Stimulated activated CD8-positive, alpha-beta memory T cell treated with anti-CD3 and anti-CD28 coated beads, Interleukin-15, amount 100 ng/mL, for 48 hours (primary cell): ENCODE measurements at places on chromosomes 5 and 9.

- DNase-seq: no peak
Observed at GRCh38 chr5:90438100-90438499, 28.5 kb upstream of the CETN3 start.

- DNase-seq: no peak
Observed at GRCh38 chr9:14591411-14591810, 101.8 kb downstream of the ZDHHC21 start.

GRCh38 chr9:98539954-98540353 lies 168.8 kb downstream of the GABBR2 start:
- DNase-seq: no peak

- no peak for DNase-seq
Observed at GRCh38 chr9:35193762-35194161, 32.0 kb downstream of the UNC13B start.

DNA sequence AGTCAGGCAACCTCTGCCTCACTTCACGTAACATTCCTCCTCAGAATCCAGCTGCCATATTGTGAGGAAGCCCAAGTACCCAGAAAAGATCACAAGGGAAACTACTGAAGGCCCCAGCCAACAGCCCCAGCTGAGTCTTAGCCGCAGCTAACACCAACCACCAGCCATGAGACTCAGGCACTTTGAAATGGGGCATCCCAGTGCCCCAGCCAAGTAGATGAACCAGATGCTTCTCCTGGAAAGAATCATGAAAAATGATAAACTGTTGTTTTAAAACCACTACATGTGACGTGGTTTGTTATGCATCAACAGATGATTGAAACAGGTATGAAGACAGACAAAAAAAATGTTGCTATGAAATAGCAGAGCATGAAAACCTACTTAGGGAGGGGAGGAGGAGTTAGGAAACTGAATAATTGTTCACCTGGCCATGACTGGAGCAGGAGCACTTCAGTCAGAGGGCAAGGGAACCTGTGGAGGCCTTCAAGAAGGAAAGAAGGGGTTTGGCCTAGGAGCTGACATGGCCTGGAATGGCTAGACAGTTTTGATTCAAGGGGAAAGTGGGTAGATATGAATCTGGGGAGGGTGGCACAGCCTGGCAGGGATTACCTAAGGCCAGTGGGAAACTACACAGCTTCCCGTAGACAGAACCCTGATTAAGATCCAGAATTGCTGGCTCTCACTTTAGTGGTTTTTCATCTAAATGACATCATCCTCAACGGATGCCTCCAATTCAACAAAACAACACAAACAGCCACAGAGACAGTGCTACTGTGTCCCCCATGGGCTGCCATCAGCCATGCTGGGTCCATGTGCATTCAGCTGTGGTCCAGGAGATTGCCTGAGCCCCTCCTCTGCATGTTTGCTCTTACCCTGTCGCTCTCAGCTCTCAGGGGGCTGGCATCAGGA lies 211.6 kb downstream of the SYK start:
- DNase-seq: no peak

- no peak for DNase-seq
Observed at GRCh38 chr5:132776938-132777208, 166 bp downstream of the SEPTIN8 start.

- DNase-seq: no peak
Observed at GRCh38 chr9:15400281-15400941, 22.3 kb upstream of the SNAPC3 start.

GRCh38 chr5:113240951-113241726 lies 193.7 kb downstream of the TSSK1B start:
- DNase-seq: no peak

GRCh38 chr9:124754289-124754688 lies 16.8 kb downstream of the NR6A1 start:
- no peak for DNase-seq

DNA sequence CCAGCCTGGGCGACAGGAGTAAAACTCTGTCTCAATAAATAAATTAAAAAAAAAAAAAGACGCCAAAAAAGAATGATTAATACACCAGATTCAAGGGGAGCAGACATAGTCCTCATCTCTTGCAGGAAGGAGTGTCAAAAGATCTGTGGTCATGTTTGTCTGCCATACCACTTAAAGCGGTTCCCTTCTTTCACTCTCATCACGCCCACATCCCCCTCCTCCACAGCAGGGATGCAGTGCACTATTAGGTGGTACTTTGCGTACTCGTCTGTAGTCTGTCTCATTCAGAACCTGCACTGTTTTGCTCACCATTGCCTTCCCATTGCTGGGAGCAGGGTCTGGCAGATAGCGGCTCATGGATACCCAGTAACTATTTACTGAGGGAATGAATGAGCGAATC lies 11.2 kb downstream of the CDHR2 start:
- no peak for DNase-seq

DNA sequence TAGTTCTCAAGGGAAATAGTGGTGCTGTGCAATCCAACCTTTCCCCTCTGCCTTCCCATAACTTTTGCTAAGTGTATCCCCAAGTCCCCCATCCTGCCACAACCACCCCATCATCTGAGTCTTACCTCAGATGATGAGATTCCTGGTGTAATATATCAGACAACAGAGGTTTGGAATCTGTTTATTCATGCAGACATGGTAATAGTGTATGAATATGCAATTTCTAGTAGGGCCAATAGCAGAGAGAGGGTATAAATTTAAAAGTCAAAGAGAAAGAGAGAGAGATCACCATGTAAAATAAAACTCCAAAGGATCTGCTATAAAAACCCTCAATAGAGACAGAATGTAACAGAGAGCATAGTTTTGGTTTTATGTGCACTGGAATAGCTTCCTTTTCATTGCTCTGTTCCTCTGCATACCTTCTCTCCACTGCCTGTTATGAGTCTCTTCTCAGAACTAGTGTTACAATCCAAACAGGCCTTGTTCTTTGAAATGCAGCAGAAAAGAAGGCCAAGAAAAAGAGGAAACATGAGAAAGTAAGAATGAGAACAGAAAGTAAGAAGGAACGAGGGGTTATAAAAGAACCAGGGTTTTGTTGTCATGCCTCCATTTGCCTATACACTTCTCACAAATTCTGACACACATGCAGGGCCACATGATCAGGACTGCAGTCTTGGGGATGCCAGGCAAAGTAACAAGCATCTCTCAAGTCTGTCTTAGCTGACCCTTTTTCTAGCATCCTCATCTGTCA lies 278.0 kb downstream of the CETN3 start:
- no peak for DNase-seq

DNA sequence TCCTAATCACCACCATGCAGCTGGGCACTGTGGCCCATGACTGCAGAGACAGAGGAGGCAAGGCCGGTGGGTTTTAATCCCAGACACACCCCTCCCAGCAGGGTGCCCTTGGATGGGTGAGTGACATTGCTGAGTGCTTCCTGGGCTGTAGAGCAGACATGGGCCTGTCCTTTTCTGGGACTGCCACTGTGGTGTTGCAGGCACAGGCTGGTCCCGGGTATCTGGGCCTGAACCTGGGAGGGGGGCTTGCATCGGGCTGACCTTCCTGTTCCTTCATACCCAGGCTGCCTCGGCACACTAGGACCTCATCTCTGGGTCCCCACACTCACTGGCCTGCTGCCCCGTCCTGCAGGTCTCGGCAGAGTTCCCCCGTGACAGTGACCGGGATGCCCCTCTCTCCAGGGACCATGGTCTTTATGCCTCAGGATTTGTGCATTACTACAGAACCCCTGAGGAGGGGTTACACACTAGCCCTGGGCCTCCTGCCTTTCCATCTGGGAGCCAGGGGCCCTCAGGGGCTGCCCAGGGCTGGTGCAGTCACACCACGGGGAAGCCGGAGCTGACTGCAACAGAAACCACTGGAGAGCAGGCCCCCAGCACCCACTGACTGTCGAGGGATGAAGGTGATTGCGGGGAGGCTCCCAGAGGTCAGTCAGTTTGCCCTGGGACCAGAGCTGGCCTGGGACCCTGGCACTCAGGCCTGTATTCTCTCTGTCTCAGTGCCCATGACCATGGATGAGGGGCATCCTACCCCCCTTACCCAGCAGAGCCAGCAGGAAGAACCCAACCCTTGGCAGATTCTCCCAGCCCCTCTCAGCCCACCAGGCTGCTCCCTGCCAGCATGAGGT lies 8.9 kb upstream of the SLC25A48 start:
- no peak for DNase-seq

DNA sequence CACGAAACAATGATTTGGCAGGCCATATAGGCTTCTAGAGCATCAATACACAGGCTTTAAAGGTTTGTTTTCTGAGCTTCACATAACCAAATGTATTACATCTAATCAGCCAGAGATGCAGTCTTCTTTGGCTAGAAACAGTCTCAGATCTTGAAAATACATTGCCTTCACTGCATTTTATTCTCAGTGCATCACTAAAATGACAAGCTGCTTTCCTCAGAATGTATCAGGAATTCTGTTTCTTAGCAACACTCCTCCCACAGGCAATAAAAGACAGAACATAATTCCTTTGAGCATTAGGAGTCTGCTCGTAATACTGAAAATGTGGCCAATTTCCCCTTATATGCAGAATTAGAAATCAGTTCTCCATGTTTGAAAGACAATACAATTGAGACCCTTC lies 36.9 kb downstream of the FEM1C start:
- no peak for DNase-seq

DNA sequence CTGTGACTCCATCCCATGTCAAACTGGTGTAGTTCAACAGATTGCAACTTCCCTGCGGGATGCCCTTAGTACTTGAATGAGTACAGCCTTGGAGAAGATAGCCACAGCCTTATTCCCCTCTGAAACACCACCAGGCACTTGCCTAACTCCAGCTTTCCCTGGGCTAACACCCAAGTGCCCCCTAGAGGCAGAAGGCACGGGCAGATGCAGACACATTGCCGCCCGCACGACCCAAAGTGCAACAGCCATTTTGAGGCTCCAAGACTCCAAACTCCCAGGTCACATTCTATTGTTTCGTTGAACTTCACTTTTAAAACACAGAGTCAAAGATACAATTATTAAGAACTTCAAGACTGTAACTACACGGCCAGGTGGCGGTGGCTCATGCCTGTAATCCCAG lies 163.6 kb upstream of the CDH6 start:
- DNase-seq: no peak

DNA sequence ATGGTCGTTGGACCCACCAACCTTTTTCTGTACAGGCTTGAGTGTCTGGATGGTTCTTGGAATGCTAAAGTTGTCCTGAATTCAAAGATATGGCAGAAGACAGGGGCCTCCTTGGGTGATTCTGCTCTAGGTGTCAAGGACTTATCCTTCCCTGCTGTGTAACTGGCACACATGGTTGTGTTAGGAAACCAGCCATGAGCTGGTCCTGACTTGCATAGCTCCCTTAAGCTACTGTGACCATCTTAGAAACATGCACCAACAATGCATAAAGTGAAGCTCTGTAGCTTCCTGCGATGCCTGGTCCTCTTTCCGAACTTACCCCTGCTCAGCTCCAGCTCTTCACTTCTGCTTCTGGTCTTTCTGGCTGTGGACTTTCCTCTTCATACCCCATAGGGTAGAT lies 224.6 kb downstream of the TLE4 start:
- no peak for DNase-seq

- DNase-seq: no peak
Observed at GRCh38 chr5:171523781-171524180, 104.3 kb downstream of the FGF18 start.

DNA sequence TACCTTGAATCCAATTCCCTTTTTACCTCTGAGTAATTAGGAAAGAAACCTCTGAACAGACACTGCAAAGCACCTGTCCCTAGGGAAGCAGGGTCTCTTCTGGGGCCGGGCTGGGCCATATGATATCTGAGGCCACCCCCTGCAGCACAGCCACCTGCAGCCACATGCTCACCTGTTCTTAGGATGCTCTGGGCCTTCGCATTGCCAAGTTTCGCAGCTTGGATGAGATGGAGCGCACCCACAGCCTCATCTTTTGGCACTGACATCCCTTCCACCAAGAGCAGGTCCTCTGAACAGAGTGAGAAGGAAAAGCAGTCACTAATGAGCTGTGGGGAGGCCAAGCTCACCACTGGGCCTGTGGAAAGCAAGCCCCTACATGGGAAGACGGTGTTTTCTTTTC lies 27.3 kb downstream of the CLTA start:
- no peak for DNase-seq

- DNase-seq: no peak
Observed at GRCh38 chr9:89845321-89845720, 240.5 kb downstream of the GADD45G start.

DNA sequence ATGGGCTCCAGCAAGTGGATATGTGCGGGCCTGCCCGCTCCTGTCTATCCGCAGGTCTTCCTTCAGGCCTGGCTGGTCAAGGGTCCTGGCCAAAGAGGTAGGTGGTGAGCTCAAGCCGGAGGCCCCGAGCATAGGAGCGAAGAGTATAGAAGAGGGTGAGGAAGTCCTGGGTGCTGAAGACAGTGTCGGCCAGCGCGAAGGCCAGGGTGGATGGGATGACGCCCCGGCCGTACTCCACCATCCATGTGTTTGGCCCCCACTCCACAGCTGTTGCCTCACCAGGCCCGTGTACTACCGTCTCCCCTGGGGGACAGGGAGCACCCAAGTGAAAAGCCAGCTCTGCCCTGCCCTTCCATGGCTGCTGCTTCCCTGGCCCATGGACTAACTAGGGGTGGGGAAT lies 2.0 kb downstream of the SIGMAR1 start:
- no peak for DNase-seq

- no peak for DNase-seq
Observed at GRCh38 chr9:14270358-14271092, 43.4 kb downstream of the NFIB start.

DNA sequence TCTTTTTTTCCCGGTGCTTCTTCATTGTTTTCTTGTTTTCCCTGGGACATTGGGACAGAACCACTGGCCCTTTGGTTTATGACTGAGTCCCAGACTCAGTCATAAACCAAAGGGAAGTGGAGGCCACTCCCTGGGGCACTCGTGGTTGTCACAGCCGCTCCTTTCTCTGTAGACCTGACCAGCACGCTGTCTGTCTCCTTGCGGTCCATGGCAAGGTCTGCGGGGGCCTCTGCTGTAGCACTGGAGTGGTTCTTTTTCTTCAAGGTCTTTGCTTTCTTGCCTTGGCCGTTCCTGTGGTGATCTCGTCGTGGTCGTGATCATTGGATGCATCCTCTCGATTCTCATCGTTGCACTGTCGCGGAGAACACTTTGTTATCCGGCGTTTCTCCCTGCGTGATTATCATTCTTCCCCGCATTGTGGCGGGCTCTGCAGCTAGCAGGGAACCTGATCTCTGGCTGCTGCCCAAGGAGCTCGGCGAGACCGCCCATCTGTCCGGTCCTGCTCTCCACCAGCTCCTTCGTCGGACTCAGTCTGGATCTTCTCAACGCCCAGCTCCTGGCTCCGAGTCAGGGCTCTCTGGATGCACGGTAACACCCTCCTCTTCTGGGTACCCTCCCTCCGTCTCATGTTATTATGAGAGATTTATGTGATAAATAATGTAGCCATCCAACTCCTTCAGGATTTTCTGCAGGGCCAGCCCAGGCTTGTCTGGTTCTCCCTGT lies 43.5 kb upstream of the MPDZ start:
- no peak for DNase-seq

GRCh38 chr5:113480243-113480642 lies 8.0 kb downstream of the MCC start:
- DNase-seq: no peak

DNA sequence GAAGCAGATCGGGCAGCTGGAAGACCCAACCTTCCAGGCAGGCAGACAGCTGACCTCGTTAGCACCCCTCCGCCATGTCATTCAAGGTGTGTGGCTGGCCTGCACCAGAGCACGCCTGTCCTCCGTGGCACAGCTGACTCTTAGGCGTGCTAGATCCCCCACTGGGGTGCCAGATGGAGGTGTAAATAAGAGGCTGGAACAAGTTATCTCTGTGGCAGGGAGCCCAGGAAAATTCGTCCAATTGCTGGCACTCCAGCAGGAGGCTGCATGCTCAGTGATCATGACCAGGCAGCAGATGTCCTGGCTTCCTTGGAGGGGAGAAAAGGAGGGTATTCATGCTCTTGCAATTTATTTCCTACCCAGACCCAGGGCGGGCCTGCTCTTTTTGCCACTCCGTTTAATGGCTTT lies 7.8 kb upstream of the ALDOB start:
- no peak for DNase-seq
